HCT116 (cell line): ENCODE measurements at places on chromosomes 1 and 21. TPM values are rescaled to one million over a fixed set of nuclear protein-coding genes. Genes with fewer than 3 reads are reported as not detected.

DNA sequence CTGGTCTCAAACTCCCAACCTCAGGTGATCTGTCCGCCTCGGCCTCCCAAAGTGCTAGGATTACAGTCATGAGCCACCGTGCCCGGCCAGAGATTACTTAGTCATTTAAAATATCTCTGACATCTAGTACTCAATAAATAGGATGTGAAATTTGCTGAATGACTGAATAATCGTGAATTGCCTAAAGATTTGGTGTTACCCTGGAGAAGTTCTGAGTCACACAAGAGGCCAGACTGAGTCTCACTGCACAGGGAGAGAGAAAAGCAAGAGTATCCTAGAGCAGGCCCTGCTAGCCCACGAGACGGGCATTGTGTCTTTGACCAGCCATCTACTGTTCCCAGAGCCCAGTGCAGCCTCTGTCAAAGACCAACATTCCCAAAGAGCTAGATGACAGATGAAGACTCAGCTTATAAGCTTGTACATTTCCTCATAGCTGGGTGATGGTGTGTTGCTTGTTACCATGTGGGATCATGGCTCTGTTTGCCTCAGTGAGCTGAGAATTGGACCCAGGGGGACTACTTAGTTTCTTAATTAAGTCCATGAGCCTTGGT, 5.6 kb upstream of the EIF4G3 start:
- no peaks in the 10 kb centered on the region for H3K27me3 ChIP-seq
- no peak for DNase-seq
- no peak overlapping the region for H3K4me3 ChIP-seq
- H3K36me3 ChIP-seq, result no peaks in the 10 kb centered on the region

GRCh38 chr21:25462517-25462971, 144.7 kb downstream of the MRPL39 start:
- H3K36me3 ChIP-seq, result no peaks in the 10 kb centered on the region
- H3K4me1 ChIP-seq, result no peaks in the 10 kb centered on the region
- H3K27me3 ChIP-seq, result no peaks in the 10 kb centered on the region
- no peak overlapping the region for H3K4me3 ChIP-seq
- no peak overlapping the region for H3K27ac ChIP-seq
- no peak for DNase-seq

DNA sequence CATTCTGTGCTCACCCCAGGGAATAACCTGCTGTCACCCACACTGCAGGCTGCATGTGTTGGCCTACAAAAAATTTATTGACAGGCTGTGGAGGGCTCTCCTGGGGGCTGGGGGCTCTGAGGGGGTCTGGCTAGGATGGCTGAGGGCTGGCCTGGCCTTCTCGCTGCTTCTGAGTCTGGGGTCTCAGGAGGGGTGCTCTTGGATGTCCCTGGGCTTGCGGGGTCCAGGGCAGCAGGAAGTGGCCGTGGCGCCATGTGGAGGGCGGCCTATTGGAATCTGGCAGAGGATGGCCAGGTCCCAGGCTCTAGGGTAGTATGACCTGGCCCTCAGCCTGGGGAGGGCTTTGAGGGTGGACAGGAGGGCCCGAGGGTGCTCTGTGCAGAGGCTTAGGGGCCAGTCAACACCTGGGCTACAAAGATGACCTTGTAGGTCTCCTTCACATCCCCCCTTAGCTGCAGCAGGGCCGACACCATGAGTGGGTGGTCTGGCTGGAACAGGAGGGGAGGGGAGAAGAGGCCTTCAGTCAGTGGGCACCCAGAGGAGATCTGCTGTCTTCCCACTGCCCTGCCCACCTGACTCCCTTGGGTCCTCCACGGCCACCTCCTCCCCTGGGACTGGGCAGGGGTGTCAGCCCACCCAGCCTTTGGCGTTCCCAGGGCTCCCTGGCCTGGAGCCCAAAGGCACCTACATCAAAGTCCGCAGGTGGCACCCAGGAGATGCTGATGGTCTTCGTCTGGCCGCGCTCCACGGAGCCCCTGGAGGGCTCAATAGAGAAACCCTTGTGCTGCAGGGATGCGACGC, 3.0 kb upstream of the TMEM52 start:
- peaks cover 11% of the 10 kb centered on the region for H3K4me1 ChIP-seq
- no peak overlapping the region for H3K27ac ChIP-seq
- H3K27me3 ChIP-seq, result no peaks in the 10 kb centered on the region
- H3K36me3 ChIP-seq, result no peaks in the 10 kb centered on the region

TNNI3K gene
- total RNA-seq, result 0.49 TPM

PGM1 gene
- 54.6 TPM for total RNA-seq

DNA sequence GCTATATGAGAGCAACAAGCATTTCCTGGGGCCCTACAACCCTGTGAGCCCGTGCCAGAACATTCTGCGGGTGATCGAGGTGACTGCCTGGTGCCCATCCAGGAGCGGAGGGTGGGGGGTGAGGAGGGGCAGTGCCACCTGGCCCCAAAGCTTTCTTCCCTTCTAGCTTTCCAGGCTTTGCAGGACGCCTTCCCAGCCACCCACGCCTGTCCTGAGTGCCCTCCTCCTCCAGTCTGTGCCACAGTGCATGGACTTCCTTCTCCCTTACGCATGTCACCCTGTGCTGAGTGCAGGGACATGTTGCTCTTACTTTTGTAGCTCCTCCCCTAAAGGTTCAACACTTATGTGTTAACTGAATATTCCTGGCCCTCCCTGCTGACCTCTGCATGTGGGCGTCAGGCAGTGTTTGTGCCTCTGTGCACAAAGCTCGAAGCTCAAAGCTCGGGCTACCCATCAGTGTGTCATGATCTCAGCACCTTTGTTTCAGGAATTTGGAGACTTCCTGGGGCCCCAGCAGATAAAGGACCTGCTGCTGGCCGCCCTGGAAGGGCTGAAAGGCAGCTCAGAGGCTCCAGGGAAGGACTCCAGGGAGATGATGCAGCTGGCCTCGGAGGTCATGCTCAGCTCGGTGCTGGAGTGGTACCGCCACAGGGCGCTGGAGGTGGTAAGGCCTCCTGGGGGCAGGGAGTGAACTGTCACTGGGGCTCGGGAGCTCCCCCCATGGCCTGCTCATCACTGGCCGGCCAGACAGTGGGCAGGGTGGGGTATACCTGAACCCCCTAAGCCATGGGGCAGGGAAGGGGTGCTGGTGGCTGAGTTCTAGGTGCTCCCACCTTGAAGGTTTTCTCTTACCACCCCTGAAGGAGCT, 36.7 kb upstream of the TTC4 start:
- no peaks in the 10 kb centered on the region for H3K4me1 ChIP-seq
- no peaks in the 10 kb centered on the region for H3K27me3 ChIP-seq
- DNase-seq, result no peak

CELA3B gene
- 5.3 TPM for total RNA-seq

C1orf52 gene
- total RNA-seq, result 23.3 TPM
